EL (cell line): ENCODE measurements at places on chromosomes 11 and 22.
A peak's percentile ranks its signal among the peaks of the same experiment; 100 is the strongest.

- DNase-seq: no peak
Observed at GRCh38 chr22:38296372-38296771, 20.9 kb downstream of the CSNK1E start.

DNA sequence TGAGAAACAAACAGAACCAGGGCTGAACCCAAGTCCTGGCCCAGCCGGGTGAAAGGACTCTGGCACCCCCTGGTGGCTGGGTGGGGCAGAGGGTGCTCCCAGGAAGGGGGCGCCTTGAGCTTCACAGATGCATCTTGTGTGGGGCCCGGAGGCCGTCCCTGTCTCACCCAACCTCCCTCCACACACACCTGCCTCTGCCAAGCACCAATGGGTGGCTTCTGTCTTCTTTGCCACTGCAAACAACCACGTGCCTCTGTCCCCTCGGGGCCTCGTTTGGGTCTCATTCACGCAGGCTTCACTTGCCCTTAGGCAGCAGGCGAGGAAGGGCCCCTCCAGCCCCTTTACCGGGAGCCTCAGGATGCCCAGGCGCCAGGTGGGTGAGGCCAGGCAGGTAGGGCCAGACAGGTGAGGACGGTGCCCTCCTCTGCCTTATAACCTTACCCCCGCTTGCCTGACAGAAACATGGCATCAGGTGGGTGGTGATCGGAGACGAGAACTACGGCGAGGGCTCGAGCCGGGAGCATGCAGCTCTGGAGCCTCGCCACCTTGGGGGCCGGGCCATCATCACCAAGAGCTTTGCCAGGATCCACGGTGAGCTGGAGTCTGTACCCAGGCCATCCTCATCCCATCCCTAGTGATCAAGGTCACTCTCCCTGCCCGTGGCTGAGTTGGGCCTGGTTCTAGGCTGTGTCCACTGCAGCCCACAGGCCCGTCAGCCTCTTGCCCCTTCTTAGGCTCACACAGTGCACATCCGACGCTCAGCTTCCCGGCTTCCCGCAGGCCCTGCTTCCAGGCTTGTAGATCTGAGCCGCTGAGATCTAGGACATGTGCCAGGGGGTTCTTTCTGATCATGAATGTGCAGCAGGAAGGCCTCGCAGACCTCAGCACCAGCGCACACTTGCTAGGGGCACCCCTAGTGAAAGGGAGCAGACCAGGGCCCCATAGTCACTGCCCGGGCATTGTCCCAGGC, 17.2 kb downstream of the POLR3H start:
- DNase-seq: peak; percentile 45

DNA sequence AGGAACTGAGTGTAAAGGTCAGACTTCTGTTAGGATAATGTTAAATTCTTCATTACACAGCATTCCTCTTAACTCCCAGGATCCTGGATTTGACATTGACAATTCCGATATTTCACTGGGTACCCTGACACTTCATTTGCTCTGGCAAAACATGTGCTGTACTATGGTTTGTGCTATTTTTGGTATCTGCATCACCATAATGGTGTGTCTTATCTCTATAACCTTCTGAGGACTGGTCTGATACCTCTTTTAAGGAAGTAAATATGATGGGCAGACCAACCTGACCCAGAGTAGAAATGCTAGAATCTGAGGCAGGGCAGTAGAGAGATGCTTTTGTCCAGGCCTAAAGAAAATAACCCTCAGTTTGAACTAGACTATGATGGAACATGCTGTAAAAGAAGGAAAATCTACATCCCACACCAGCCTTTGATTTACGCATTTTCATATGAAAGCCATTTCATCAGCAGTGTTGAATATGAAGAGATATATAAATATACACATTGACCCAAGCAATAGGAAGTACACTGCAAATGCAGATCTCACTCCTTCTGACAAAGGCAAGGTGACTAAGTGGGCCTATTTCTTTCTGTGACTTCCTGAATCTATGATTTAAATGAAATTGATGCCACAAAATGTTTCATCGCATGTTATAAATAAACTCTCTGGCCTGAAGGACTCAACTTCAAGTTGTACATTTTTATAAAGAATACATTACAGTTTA, 966.7 kb downstream of the DLG2 start:
- no peak for DNase-seq

GRCh38 chr11:18650859-18651557, 16.9 kb upstream of the SPTY2D1 start:
- DNase-seq: peak; percentile 69

GRCh38 chr22:23268877-23269276, 88.6 kb downstream of the BCR start:
- DNase-seq: no peak

- DNase-seq: no peak
Observed at GRCh38 chr22:42436404-42436803, 4.2 kb upstream of the NFAM1 start.

GRCh38 chr22:29166180-29166579, 39.5 kb upstream of the EMID1 start:
- DNase-seq: no peak

DNA sequence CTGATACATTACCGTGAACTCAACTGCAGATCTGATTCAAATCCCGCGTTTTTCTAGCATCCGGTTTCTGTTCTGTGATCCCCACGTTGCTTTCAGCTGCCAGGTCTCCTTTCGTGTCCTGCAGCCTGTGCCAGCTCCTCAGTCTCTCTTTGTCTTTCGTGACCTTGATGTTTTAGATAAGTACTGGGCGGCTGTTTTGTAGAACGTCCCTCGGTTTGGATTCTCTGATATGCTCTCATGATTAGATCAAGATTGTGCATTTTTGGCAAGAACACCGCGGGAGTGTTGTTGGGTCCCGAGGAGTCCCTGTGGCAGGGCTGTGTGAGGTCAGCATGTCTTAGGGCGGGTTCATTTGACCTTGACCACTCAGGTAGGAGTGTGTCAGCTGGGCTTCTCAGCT, 38.6 kb downstream of the KCNQ1 start:
- DNase-seq: no peak

DNA sequence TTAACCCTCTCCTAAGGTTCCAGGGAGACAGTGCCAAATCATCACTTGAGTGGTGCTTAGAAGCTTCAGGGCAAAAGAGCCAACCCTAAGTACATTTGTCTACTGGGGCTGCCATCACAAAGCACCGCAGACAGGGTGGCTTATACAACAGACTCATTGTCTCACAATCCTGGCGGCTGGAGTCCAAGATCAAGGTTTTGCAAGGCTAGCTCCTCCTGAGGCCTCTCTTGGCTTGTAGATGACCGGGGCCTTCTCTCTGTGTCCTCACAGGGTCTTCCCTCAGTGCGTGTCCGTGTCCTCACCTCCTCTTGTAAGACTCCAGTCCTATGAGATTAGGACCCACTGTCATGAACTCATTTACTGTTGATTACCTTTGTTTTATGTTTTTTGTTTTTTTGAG, 34.1 kb upstream of the CD81 start:
- DNase-seq: no peak

DNA sequence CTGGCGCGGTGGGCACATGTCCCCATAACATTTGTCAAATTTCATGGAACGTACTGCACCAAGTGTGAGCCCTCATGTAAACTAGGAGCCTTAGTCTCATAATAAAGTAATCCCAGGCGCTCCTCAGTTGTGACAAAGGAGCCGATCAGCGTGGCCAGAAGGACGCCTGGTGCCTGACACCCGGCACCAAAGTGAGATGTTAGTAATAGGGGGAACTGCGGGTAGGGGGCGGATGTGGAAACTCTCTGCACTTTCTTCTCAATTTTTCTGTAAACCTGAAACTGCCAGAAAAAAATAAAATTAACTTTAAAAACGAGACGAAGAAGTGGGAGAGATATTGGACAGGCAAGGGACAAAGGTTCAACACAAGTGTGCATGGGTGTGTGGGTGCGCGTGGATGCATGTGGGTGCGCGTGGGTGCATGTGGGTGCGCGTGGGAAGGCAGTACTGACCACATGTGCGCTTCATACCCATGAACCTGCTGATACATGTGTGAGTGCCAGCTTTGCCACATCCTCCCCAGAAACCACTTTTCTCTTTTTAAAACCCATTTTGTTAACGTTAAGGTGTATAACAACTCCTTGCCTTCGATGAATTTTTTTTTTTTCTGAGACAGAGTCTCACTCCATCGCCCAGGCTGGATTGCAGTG, 55.4 kb upstream of the LINC01488 start:
- no peak for DNase-seq

DNA sequence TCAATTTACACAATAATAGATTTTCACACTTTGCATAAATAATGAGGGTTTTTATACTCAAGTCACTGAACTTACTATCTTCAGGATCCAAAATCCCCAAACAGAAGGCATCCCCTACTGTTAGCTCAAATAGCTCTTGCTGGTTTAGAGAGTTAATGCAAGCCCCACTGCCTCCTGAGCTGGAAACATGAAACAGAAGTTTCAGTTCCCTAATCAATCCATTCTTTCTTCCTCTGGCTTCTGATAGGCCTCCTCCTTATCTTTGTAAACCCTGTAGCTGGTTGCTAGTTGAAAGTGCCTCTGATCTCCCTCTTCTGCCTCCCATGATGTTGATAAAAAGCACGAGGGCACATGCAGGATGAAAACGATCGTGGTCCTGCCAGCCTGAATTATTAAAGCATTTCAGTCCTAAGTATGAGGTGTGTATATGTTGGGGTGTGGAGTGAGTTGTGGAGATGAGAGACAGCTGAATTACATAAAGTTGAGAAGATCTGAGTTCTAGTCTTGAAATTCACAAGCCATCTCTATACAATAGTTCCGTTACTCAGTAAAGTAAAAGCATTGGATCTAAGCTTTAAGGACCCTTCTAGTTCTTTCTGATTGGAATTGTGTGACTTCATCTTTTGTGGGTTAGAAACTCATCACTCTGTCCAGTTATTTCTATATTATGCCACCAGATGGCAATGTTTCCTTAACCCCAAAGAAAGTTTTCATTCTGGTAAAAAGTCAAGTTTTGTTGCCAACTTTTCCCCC, 35.0 kb upstream of the EHF start:
- peak; percentile 69 for DNase-seq

- peak; percentile 82 for DNase-seq
Observed at GRCh38 chr11:76207642-76208401, 1.5 kb upstream of the WNT11 start.

DNA sequence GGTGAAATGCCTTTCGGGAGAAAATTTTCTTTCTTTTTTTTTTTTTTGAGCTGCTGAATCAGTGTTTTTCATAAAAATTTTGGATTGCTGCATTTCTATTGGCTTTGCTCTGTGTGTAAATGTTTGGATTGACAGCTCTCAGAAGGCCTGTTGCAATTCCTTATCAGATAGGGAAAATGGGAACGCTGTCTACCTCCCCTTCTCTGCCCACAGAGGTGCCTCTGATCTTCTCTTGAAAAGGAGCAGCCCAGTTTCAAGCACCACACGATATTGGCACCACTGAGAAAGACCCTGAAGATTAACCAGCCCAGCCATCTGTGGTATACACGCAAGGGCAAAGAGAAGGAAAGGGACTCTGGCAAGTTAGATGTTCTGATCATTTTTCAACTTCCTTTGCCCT, 1272.2 kb downstream of the LRRC4C start:
- DNase-seq: no peak

- peak; percentile 96 for DNase-seq
Observed at GRCh38 chr22:37525073-37525745, 6.0 kb upstream of the CARD10 start.

DNA sequence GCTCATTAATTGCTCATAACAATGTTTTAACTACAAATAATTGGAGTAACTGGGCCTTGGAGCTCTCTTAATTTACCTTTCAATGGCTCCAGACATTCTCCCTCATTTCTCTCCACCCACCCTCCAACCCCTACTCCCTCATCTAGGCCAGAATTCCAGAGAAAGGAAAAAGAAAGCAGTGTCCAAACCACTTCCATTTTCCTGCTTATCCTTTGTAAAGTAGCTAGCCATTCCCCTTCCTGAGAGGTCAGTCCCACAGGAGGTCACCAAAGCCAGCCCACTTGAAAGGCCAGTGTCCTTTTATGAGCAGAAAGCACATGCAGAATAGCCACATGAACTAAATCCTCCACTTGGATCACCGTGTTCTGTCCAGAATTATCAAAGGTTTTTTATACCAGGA, 404.8 kb upstream of the FAT3 start:
- no peak for DNase-seq

- peak; percentile 38 for DNase-seq
Observed at GRCh38 chr11:110298301-110298765, 1.9 kb upstream of the RDX start.

DNA sequence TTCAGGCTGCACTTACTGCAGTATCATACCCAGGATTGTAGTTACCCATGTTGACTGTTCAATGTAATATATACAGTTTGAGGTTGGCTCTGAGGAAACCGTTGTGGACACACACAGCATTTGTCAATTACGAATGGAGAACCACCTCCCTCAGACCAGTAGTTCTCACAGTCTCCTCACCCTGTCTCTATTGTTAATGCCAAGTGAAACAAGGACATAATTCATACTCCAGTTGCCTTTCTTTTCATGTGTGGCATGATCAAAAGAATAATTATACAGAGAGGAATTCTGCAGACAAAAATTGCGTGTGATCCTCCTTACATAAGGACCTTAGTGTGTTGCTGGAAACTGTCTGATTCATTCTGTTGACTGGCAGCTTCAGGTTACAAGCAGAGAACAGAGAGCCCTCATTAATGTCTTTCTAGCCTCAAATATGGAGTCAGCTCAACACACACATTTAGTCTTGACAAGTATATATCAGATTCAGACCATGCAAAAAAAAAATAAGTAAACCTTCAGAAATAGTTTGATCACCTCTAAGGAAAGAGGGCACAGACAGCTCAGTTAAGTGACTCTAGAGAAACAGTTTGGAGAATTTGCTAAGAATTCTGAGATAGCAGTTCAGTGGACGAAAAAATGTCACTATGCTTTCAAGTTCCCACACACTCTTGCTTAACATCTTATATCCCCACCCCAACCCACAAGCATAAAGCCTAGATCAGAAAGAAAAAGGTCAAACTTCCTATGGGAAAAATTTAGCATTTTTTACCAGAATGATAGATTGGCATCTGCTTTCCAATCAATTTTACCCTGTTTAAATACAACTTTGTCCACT, 96.1 kb downstream of the MAML2 start:
- DNase-seq: no peak

DNA sequence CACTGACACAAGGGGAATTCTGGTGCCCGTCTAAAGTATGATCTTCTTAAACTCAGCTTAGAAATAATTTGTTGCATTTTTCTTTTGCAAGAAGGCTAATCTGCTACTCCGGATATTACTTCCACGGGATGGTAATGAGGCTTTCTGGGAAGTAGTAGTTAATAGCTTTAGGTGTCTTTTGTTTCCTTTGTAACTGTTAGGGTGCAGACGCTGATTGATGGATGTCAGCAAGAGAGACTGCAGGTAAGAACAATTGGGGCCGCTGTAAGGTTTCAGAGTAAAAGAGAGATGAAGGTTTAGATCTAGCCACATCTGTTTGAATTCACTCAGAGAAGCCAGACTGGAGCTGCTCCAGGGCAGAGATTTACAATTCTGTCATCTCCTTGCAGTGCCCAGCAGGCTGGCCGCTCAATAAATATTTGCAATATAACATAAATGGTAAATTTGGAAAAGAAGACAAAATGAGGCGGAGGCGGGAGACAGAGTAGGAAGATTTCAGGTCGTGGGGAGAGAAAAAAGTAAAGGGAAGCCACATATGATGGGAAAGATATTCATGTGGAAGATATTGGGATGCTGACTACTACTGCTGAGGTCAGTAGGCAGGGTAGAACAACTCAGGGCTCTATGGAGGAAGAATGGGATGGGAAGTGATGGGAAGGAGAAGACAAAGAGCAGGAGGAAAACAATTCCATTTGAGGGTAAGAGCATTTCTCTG, 320.5 kb downstream of the AASDHPPT start:
- peak; percentile 7 for DNase-seq
